Liver (tissue), 10 donors: ENCODE measurements at places on chromosomes 5 and 9. TPM values are rescaled to one million over a fixed set of nuclear protein-coding genes. Genes with fewer than 3 reads are reported as not detected.

DNA sequence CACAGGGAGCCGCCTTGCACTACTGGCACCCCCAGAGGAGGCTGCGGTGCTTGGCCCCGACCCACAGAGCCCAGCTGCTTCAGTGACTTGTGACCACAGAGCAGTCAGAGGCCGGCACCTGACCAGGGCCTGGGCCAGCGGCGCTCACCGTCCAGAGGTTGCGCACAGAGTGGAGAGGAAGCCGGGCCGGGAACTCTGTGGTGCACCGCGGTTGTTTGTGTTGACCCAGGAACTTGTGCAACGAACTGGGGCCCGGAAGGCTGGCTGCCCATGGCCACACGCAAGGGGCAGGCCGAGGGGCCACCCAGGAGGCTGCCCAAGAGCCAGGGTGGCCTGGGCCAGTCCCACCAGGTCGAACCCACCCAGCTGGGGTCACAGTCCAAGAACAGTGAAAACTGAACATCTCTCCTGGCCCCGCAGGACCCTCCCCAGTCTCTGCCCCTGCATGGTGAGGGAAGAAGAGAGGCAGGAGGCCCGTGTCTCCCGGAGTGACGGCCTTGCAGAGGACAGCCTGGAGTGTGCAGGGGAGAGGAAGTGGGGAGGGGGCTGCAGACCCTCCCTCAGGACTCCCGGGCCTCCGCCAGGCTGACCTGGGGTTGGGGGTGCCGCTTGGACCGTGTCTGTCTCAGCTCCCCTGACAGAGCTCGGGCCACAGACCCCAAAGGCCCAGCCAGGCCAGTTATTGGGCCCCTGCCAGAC is 42.8 kb upstream of the EGFL7 start:
- peak; percentile 67 for DNase-seq

DNA sequence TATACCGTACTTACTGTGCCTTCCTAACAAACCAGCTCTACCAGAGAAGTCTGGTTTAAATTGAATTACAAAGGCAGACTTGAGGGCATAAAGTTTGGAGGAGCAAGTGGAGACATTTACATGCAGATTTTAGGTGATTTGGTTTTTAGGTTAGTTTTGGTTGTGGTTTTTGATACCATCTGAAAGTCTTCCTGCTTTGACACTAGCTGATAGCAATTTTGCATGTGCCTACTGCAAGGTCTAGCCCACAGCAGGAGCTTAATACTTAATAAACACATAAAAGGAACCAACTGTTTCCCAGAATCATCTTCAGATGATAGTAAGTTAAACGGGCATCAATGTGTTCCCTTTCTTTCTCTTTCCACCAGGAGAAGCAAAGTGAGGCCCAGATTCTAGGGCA is 3.4 kb upstream of the ESM1 start:
- DNase-seq: no peak

The PHF24 gene
- total RNA-seq: 0.05 TPM

The HAVCR2 gene
- 9.4 TPM for total RNA-seq

The FAM221B gene
- total RNA-seq: not detected

DNA sequence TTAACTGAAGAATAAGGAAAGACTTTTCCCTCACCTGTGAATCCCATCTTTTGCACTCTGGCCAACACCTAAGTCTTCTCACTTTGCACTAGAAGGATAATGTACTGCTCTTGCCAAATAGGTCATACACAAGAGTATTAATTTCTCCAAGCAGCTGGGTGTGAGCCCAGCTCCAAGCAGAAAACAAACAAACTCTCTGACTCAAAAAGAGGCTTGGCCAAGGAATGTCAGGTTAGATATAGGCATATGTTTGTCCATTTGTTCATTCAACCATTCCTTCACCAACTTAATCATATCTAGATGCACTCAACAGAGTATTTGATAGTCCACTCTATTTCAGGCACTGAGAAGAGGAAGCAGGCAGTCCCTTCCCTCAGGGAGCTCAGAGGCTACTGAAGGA is 84.4 kb downstream of the HTR4 start:
- no peak for DNase-seq

- no peak for DNase-seq
Observed at GRCh38 chr5:133995341-133995740, 9.4 kb downstream of the VDAC1 start.
